CD8-positive, alpha-beta memory T cell (primary cell): ENCODE measurements at places on chromosomes 7 and 10. TPM values are rescaled to one million over a fixed set of nuclear protein-coding genes. Genes with fewer than 3 reads are reported as not detected.

SGCE gene
- total RNA-seq: 0.70 TPM

DNA sequence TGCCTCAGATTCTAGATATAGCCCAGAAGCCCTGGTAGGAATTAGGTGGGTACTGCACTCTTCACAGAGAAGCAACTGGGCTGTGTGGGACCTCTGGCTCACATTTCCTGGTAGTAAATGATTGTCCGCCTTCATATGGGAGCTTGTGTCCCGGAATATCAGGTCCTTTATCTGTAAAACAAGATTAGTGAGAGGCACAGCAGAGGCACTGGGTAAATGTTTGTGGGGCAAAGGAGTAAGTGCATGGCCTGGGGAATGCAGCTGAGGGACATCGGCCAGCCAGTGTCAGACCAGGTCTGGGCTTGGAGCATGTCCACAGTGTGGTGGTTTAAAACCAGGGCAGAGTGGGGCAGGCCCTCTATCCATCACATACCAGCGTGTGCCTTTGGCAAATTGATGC is 323.3 kb upstream of the ZMIZ1 start:
- H3K27ac ChIP-seq: no peak overlapping the region
- no peak overlapping the region for H3K4me3 ChIP-seq
- peaks cover 12% of the 10 kb centered on the region for H3K4me1 ChIP-seq
- no peak for DNase-seq

DNA sequence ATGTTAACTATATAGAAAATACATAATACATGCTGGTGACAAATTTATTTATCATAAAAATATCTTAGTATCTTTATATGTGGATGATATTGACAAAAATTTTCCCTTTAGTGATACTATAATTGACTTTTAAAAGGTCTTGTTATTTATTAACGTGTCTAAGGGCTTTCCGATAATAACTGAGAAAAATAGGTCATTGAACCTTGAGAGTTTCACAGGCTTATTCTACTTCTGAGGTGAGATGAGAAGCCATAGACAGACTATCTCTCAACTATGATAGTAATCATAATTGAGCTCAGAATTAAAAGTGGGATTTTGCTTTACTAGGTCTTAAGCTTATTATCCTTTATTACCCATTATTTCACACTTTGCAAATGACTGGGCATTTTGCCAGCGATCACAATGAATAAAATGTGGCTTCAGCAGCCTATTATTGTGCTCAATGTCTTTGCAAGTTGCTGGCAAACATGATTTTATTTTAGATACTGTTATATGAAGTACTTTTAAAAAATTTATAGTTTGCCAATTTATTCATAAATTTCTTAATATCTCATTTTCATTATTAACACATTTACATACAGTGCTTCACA is 574.5 kb downstream of the ZWINT start:
- H3K27me3 ChIP-seq: no peaks in the 10 kb centered on the region
- H3K27ac ChIP-seq: no peak overlapping the region
- no peak overlapping the region for H3K4me3 ChIP-seq
- no peak for DNase-seq
- H3K36me3 ChIP-seq: no peaks in the 10 kb centered on the region

- H3K27ac ChIP-seq: no peak overlapping the region
- H3K4me1 ChIP-seq: no peaks in the 10 kb centered on the region
- DNase-seq: no peak
- H3K27me3 ChIP-seq: peaks cover 4% of the 10 kb centered on the region
- no peaks in the 10 kb centered on the region for H3K36me3 ChIP-seq
- no peak overlapping the region for H3K4me3 ChIP-seq
Observed at GRCh38 chr7:141304291-141304690, 230.4 kb downstream of the TMEM178B start.

GRCh38 chr10:83222832-83223742 is 916.2 kb upstream of the GHITM start:
- DNase-seq: no peak
- no peaks in the 10 kb centered on the region for H3K4me1 ChIP-seq
- H3K36me3 ChIP-seq: no peaks in the 10 kb centered on the region

GRCh38 chr10:84329196-84329611 is 815 bp downstream of the CCSER2 start:
- peak overlapping the region; percentile 90 for H3K4me3 ChIP-seq
- peak; percentile 80 for DNase-seq
- H3K36me3 ChIP-seq: no peaks in the 10 kb centered on the region
- peaks cover 31% of the 10 kb centered on the region for H3K4me1 ChIP-seq
- peak overlapping the region; percentile 87 for H3K27ac ChIP-seq

DNA sequence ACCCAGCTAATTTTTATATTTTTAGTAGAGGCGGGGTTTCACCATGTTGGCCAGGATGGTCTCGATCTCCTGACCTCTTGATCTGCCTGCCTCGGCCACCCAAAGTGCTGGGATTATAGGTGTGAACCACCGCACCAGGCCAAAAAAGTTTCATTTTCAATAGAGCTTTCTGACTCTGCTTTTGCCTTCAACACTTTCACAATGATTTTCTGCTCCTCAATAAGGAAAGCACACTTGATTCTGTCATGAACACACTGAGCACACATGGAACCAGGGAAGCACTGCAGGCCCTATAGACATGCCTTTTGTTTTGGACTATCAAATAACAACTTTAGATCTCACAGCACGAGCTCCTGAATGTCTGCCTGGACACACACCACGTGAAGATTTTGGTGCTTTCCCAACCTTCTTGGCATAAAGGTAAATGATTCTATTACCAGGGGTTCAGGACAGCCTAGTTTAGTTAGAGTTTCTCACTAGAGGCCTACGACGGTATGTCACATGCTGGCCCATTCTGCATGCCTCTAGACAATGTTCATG is 8.0 kb downstream of the RRP12 start:
- no peaks in the 10 kb centered on the region for H3K4me1 ChIP-seq
- no peak for DNase-seq
- H3K4me3 ChIP-seq: no peak overlapping the region
- no peaks in the 10 kb centered on the region for H3K27me3 ChIP-seq

DNA sequence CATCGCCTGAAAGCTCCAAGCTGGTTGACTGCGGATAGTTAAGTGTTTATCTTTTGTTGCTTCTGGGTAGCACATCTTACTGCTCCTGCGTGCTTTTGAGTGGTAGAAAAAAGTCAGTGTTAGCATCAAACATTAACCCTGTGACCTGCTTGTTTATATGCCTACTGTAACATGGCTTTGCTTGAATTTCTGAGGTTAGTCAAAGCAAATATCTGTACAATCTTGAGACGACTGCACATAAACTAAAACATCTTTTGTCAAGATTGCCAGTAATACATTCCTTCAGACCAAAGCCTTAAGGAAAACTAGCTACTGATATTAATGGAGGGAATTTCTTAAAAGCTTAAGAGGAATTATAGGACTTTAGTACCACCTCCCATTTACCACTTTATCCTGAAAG is 163.7 kb downstream of the BAMBI start:
- H3K27me3 ChIP-seq: no peaks in the 10 kb centered on the region
- no peak overlapping the region for H3K4me3 ChIP-seq
- H3K4me1 ChIP-seq: no peaks in the 10 kb centered on the region

DNA sequence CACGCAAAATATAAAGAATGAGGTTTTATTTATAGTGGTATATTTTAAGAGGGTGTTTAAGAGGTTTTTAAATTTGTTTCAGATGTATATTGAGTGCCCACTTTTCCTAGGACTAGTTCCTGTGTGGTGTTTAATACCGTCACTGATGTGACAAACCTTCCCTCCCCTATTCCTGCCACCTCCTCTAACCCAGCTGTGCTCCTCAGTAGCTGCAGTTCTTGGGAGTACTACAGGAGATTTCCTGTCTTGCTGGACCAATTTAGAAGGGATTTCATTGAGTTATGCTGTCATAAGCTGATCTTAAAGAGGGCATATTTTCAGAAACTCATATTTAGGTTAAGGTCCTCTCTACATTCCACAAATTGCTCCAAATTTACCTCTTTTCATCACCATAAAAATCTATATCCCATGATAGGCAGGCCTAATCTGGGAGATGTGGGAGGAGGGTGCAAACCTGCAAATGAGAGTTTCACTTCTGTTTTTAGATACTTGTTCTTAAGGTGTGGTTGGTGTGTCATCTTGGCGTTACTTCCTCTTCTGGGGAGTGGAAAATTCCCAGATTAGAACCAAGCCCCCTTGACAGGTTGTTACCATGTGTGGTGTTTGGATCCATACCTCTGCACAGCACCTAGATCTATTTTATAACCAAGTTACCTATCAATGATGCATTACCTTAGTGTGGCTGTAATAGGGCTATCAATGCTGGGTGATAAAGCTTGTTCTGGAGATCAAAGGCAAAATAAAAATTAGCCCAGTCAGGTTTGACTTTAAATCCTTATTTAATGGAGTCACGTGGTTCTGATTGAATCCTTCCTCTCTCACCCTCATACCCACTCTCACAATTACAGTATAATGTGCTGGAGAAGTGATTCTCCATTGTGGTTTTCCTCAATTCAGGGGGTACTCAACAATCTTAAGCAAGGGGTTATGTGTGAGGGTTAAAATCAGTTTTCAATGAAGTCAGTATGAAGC is 141.1 kb downstream of the CDK14 start:
- DNase-seq: no peak
- no peaks in the 10 kb centered on the region for H3K36me3 ChIP-seq
- no peaks in the 10 kb centered on the region for H3K4me1 ChIP-seq
- H3K4me3 ChIP-seq: no peak overlapping the region
- H3K27me3 ChIP-seq: no peaks in the 10 kb centered on the region

DNA sequence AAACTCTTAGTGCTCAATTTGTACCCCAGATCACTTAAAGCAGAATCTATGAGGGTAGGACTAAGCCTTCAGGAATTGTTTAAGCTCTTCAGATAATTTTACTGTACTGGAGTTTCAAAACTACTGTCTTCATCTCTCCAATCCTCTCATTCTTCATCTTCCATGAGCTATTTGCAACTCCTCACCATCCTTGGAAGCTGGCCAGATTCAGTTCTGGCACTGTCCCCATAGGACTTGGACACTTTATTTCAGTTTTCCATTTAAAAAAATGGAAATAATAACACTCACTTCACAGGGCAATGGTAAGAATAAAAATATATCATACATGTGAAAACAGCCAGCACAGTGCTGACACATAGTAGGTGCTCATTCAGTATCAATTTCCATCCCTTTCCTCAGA is 74.6 kb downstream of the PPP1R17 start:
- H3K4me1 ChIP-seq: no peaks in the 10 kb centered on the region
- no peak overlapping the region for H3K4me3 ChIP-seq
- no peak overlapping the region for H3K27ac ChIP-seq
- no peaks in the 10 kb centered on the region for H3K27me3 ChIP-seq
- no peaks in the 10 kb centered on the region for H3K36me3 ChIP-seq
